ENCODE measurements at places on chromosomes 5 and 9.
A peak's percentile ranks its signal among the peaks of the same experiment; 100 is the strongest.

DNA sequence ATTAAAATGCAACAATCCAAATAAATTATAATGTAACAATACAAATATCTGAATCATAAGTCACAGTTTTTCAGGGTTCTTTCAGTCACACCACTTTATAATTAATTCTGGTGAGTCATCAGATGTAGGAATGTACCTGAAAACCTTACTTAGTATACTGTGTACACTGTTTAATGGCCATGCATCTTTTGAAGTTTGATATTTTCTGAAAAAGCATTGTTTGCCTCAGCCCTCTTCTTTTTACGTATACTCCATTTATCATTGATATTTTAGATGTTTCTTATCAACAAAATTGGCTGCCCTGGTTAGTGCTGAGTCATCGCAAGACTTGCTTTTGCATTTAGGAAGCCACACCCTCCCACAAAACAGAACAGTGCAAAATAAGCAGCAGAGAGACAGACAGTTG, 218.6 kb downstream of the PJA2 start:
- peak; percentile 36 for DNase-seq

- peak; percentile 34 for DNase-seq
Observed at GRCh38 chr9:18710065-18710464, 236.1 kb downstream of the ADAMTSL1 start.

DNA sequence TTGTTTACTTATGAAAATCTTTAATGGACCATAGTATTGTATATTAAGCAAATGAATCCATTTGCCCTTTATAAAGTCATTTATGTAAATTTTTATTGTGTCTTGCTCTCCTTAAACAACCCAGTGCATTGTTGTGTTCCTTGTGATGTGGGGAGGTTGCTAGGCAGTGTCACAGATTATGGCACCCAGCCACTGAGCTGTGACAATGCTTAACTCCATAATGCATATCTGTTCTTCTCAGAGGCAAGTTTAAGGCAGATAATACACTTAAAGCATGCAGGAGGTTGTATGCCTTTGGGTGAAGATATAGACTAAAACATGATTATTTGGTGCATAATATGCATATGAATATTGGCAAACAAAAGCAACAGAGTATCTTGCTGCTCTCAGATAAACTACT, 269.6 kb upstream of the RIOK2 start:
- DNase-seq = no peak

DNA sequence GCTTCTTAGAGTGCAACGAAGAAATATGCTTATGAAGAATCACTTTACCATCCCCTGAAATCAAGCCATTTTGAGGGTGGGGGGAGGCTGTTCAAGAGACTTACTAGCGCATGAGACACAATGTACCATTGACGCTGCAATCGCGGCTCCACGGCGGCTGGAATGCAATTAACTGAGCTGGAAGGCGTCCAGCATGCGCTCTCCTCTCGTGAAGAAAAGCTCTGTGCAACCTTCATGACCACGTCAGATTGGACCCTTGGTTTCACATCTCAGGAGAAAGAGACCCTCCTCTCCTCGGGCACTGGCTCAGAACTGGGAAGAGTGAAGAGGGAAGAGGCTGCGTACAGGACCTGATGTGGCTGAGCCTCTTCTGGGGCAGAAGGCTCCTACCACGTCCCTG, 138.5 kb upstream of the IRX2 start:
- DNase-seq = no peak

- no peak for DNase-seq
Observed at GRCh38 chr5:22557251-22557650, 295.9 kb downstream of the CDH12 start.

- no peak for DNase-seq
Observed at GRCh38 chr5:132628814-132629213, 29.2 kb upstream of the IL13 start.

GRCh38 chr5:10277773-10278630, 27.9 kb downstream of the CCT5 start:
- no peak for DNase-seq

DNA sequence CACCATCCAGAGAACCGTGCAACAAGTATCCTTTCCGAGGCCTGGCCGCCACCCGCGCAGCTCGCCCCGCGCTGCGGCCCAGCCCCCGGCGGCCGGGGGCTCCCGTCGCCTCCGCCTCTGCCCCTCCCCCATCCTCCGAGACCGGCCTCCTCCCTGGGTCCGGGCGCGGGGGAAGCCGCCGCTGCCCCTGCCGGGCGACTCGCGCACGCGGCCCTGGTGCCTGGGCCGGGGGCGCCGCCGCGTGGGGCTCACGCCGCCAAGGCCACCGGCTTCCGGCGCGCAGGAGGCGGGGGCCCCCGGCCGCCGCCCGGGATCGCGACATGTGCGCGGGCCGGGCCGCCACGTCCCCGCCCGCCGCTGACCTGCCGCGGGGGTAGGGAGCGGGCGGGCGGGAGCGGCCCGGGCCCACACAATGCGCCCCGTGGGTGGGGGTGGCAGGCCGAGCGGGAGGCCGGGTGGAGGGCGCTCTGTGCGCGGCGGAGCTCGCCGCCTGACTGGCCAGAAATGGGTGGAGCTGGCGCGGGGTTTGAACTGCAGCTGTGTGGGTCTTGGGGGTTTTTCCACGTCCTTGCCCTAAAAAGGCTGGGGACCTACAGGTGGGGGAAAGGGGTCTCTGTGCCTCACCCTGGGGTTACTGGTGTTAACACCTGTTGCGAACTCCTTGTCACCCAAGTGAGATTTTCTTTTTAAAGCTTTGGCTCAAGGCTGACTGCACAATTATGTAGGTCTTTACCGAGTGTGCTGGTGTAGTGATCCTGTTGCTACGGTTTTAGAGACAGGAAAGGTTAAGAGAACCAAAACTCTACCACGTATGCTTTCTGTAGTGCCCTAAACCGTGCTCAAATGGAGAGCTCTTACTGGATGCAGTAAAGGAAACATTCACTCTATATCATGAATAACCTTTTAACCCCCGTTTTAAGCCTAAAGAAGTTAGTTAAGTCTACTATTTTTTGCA, 32.3 kb downstream of the TNPO1 start:
- DNase-seq = peak; percentile 30

GRCh38 chr9:22308177-22308576, 138.4 kb upstream of the DMRTA1 start:
- no peak for DNase-seq

DNA sequence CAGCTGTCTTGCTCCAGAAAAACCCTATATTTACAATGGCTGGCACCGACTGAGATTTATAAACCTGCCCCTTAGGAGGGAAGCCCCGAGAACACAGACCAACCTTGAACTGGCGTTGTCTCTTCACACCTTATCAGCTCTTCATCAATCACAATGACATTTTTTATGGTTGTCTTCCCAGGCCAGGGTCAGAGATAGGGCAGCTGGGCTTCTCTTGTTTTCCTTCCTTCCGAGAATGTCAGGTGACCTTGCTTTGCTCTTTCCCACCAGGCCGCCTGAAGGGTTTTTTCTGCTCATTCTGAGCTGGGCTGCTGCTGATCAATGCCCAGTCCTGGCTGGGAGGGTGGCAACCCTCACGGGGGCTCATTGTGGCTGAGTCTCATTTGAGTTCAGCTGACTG, 619.1 kb downstream of the CCDC171 start:
- DNase-seq = no peak

DNA sequence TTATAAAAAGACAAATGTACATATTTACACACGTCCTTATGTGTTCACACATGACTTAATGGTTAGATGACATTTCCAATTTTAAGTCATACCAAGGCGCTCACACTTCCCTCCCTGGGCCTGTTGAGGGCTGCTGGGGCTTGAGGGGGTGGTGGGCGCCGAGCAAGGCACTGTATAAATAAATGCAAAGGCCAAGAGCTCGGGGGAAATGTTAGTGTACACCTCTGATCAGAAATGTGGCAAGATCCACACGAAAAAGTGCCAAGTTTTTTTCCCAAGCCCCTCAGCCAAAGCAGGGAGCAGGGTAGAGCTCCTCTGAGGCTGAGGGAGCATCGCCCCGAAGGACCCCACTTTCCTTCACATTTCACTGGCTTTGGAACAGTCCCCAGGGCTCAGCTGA, 7.5 kb downstream of the IRF1 start:
- DNase-seq = no peak

DNA sequence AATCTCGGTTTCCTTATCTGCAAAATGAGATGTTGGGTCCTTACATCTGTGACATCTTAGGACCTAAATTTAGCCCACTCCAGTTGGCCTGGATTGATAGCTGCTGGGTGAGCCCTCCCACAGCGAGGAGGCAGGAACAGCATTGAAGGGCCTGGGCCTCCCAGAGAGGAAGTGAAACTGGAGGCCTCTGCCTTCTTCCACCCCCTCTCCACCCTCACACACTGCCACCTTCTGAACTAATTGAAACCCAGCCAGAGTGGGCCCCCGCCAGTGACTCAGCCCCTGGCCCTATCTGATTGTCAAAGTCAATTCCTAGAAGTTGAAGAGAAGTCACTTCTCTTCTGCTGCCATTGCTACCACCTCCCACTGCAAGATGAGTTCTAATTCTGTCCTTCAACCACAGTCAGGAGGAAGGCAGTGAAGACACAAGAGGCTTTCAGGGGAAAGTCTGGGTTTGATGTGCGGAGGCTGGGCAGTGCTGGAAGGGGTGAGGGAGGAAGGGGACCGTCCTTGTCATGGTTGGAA, 55.2 kb upstream of the NEK6 start:
- peak; percentile 47 for DNase-seq

DNA sequence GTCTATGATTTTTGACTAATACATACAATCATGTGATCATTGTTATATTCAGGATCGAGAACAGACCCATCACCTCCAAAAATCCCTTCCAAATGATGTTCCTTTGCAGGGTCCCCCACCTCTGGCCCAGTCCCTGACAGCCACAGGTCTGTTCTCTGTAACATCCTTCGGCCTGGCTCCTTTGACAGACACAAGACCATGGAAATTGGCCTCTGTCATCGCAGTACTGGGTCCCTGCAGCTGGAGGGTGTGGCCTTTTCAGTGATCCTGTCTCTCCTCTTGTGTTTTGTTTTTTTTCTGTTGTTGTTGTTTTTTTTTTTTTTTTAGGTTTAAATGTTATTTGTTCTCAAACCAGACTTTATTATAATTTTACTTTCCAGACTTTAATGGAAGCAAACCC, 27.4 kb upstream of the ANKRD33B start:
- DNase-seq = no peak

DNA sequence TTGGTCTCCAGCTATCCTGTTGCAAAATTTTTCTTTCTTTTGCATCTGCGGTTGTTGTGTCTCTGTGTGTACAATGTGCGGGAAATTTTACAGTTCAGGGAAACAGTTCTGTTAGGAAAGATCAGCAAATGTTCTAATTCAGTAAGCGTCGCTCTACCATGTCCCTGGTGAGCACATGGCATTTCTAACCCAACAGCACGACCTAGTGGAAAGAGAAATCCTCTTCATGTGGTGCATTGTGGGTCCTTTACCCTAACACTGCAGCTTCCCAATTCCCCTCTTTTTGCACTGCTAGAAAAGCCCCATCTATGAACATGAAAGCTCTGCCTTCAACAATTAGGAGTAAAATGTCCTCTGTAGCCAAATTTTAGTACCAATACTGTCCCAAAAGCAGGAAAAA, 974.2 kb upstream of the CDH9 start:
- no peak for DNase-seq

GRCh38 chr9:116370556-116370955, 217.0 kb downstream of the PAPPA start:
- DNase-seq = no peak

DNA sequence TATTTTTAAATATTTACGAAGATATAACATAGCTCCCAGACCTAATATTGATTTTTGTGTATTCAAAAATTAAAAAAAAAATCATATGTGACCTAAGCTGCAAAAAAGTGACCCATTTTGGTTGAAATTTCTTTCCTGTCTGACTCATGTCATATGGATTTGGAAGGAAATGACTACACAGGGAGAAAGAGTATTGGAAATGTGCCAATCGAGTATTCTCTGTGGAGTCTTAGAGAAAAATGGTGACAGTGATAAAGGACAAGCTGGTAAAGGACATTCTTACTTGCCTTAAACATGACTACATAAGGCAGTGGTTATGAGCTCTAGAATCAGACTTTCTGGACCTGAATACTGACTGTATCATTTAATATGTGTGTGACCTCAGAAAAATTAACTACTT, 262.9 kb upstream of the PTPRD start:
- peak; percentile 81 for DNase-seq

DNA sequence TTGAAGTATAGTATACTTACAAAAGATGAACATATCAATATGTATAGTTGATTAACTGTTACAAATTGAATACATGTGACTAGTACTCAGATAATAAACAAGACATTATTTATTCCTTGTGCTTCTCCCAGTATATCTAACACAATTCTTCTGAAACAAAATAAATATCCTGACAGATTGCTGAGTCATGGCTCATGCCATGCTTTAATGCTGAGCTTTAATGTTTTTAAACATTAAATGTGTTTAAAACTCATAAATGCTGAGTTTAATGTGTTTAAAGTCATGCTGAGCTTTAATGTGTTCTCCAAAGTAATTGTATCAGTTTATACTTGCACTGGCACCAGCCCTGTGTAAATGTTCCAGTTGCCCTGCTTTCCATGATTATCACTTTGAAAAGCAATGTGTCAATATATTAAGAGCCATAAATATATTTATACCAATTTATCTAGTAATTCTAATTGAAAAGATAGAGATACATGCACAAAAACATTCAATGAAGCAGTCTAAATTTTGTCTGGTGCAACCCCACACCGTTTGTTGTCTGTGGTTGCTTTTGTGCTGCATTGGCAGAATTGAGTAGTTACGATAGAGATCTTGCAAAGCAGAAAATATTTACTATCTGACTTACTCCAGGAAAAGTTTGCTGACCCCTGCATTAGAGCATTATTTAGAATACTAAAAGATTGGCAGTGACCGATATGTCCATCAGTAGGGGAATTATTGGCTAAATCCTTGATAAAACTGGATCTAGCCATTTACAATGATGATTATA, 15.7 kb downstream of the KIAA1958 start:
- DNase-seq = no peak

DNA sequence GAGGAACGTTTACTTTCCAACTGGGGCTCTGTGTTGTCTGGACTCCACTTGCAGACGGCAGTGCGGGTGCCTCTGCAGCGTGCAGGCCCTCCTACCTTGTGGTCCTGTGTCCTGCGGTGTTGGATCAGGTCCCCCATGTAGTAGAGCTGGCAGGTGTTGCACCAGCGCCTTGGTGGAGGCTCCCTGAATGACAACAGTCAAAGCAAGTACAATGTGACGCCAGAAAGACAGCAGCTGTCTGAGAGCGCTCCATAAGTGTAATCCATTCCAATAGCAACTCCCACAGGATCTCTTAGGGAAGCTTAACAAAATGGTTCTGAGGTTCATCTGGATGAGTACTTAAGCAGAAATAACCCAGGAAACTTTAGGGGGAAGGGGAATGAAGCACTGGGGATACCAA, 9.9 kb downstream of the BBLN start:
- DNase-seq = no peak

DNA sequence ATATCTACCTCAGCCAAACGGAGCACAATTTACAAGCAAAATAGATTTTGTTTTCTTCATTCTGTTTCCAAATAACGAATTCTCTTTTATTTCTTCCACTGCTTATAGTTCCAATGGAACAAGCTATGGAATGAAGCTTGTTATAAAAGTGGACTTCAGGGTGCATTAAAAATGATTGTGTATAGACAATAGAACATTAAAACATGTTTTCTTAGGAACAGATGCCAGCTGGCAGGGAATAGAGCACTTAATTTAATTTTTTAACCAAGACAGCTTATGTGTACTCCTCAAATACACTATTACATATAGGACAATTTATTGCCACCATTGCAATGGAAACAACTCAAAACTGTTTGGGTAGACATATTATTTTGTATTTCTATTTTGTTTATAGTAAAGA, 860.1 kb upstream of the TYRP1 start:
- no peak for DNase-seq

GRCh38 chr9:69444021-69444420, 119.0 kb downstream of the ENTREP1 start:
- DNase-seq = peak; percentile 90
